ENCODE measurements at places on chromosomes 12 and 14.

- no peak for DNase-seq
Observed at GRCh38 chr12:41762691-41763090, 382.0 kb downstream of the GXYLT1 start.

- no peak for DNase-seq
Observed at GRCh38 chr14:30994681-30995620, 30.5 kb upstream of the AP4S1 start.

GRCh38 chr14:31207287-31207754 is 272 bp downstream of the HECTD1 start:
- DNase-seq, result no peak

GRCh38 chr14:87896393-87897380 is 96.3 kb downstream of the GALC start:
- DNase-seq, result no peak

DNA sequence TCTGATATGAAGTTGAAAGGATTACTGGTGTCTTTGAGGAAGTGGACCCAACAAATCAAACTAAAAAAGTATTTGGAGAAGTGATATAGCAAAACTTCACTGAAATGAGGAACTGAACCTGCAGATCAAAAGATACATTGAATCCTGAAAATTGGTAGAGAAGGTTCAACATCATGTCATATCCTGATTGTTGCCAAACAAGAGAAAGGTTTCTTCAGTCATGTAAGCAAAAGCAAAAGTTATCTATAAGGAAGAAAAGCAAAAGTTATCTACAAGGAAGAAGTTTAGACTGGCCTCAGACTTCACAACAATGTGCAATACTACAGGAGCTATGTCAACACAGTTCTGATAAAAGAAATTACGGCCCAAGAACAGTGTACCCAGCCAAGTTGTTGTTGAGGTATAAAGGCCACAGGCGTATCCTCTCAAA is 142.7 kb downstream of the RAD51B start:
- no peak for DNase-seq

DNA sequence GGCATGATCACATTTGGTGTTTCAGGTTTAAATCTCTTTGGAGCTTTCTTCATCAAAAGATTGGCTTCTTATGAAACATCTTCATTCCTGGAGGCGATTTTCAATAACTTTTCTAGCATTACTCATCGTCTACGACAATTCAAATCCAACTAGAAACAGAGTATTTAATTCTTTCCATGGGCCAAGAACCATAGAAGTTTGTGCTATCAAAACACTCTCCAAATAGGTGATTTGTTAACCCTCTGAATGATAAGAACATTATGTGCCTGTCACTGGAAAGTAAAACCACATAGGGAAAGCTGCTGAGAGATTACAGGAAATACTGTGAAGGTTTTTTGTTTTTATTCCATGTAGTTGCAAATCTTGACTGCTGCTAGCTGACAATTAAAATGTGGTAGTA is 6.9 kb upstream of the DCN start:
- DNase-seq, result no peak

- no peak for DNase-seq
Observed at GRCh38 chr14:99792210-99792535, 1.0 kb upstream of the EML1 start.

GRCh38 chr14:50978888-50979287 is 34.6 kb upstream of the PYGL start:
- DNase-seq, result no peak

GRCh38 chr12:117447665-117448366 is 86.4 kb upstream of the NOS1 start:
- DNase-seq, result no peak

GRCh38 chr12:65960820-65961189 is 136.5 kb downstream of the HMGA2 start:
- no peak for DNase-seq

- DNase-seq, result no peak
Observed at GRCh38 chr12:75047885-75048525, 161.6 kb downstream of the KCNC2 start.

DNA sequence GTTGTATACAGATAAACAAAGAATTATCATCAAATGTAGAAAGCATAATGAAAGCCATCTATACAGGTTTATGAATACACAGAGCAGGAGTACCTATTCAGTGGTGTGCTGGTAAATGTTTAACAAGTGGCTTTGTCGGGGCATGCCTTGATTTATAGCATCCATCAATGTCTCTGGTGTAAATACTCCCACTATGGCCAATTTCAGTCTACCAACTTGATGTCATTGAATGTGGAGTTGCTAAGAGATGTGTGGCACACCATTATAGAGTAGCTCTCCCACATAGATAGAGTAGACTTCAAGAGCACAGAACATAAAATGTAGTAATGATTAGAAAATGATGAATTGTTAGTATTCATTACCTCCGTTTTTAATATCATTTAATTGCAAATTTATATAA is 9.3 kb downstream of the GRIP1 start:
- DNase-seq, result no peak

DNA sequence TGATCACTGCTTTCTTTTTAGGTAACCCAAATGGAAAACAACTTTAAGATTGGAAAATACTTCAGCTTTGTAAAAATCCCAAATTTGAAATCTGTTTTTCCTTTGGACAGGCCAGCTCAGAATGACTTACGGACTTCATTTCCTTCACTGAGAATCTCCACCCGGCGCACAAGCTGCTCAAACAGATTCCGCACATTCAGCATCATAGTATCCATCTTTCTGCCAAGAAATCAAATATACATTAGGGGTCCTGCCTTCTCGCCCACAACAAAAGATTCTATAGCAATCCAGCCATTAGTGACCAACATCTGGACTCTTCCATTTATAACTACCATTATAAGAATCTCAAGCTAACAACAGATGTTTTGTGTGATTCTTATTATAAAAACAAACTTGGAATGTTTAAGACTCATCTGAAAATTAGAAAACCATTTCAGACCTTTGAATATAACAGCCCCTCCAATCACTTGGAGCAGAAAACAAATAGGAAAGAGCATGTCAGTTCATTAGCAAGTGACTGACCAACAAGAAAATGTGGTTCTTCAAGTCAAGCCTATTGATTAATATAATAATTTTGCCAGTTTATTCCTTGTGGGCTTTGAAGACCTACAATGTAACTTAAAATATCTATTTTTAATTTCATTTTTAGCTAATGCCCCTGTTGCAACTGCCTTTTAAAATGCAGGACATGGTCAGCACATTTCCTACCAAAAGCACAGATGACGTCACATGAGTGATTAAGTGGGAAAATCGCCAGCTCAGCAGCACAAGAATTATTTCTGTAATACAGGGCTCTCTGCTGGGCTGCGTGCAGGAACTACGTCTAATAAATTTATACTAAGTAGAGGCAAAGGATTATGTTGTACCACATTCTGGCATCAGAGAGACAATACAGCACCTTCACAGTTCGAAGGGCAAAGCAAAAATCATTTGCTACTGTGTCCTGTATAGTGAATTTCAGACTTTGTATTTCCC is 8.5 kb downstream of the RACGAP1 start:
- DNase-seq, result no peak

GRCh38 chr12:109098183-109098604 is 797 bp downstream of the UNG start:
- DNase-seq, result no peak

DNA sequence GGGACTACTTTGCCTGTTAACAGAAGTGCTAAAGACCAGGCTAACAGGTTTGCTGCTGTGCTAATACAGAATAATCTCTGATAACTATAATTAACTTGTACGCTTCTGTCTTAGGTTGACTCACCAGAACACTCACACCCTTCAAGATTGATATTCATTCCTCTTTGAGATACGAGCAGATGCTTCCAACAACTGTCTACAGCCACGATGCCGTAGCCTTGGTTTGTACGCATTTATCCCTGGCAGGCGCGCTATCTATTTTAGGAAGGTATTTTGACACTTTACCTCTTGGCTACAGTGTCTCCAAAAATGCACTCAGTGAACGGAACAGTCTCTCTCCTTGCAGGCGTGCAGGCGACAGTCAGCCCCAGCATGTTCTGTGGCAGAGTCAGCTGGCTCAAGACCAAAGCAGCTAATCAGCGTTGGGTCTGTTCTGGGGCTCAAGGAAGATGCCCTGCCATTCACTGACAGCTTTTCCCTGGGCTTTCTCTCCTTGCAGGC is 146.4 kb upstream of the PRICKLE1 start:
- DNase-seq, result no peak

DNA sequence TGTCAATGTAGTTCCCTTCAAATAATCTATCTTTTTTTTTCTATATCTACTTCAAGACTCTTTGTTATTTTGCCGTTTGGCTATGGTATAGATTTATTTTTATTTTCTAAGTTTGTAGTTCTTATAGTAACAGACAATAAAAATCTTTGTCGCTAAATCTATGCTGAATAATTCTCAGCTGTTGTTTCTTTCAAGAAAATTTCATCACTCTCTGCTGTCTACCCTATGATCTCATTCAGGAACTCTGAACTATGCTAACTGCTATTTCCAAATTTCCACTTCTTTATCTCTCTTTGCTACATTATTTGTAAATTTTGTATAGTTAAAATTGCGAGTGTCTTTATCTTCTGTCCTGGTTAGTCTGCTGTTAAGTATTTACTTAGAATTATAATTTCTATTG is 353.6 kb downstream of the LRFN5 start:
- no peak for DNase-seq

DNA sequence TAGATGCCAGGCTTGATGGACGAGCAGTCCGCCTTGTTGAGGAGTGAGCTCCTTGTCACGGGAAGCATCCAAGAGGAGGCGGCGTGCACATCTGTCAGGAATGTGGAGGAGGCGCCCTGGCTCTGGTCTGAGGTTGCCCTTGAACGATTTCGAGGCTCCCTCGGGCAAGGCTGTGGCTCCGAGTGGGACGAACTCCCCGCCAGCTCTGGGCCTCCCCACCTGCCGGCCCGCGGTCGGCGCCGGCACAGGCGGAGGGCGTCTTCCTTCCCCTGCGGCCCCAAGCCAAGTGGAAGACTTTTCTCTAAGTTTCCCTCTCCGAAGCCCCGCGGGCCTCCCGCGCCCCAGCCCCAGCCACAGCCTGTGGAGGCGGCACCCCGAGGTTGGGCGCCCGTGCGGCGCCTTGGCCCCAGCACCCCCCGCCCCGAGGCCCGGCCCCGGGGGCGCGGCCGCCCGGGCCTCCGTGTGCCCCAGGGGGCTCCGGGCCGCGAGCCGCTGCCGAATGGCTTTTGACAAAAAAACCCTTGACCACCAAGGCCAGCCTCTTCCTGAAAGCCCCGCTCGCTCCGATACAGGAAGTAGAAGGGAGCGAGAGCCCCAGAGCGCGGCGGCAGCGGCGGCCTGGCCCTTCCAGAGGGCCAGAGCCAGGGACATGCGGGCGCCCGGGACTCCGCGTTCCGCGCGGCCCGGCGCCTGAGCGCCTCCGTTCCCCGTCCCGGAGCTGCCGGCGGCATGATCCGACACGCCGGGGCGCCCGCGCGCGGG is at the start of gene RIN3:
Gene RIN3 (plus strand): TSS at position 578 of the 762 bp plus-strand sequence. CDS start 152 bp downstream, at position 730.
- DNase-seq, result peak; percentile 16

DNA sequence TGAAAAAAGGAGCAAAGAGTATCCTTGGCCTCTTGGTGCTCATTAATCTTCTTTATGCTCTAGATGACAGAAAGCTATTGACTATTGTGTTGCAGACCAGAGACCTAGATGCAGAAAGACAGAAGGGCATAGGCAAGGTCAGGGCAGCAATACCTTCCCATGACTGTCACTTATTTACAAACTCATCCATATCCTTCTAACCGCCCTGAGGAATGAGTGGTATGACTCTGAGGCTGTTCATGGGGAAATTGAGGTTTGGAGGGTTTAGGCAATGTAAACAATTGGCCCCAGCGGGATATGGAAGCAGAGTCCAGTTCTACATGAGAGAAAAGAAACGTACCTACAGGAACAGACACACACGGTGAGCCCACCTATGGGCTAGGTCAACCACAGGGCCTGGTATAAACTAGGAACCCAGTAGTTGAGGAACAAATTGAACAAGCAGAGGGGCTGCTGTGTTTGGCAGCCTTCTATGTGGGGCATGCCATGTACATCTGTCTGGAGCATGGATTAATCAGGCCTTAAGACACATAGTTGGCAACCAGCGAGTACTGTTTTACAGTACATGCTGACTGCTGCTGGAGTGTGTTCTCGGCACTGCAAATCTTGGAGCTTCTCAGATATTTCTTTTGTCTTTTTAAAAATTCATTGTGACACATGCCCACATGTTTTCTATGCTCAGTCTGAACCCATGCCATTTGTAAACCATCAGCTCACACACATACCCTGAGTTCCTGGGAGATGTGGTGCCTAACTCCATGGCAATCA is 159.7 kb upstream of the NTF3 start:
- no peak for DNase-seq

- peak; percentile 16 for DNase-seq
Observed at GRCh38 chr12:1662761-1663439, 28.0 kb upstream of the ADIPOR2 start.

DNA sequence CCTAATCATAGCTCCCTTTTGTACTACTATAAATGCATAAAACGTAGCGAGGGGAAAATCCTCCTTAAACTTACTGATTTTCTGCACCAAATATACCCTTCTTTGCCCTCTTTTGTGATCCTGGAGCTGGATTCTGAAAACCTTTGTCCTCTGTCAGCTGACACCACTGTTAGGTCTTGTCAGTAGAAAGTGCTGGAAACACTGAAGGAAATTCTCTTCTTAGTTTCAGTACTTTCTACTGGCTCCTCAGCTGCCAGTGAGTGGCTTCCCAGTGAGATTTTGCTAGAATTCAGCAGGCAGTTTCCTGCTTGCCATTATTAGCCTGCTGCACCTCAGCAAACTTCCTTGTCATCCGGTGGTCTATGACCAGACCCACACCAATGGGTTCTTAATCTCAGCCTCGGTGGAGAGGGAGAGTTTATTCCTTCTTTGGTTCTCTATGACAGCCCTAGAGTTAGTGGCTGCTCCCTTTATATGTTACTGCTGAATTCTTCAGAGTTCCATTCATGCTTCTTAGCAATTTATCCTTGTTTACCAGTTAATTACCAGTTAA is 476.2 kb downstream of the FSCB start:
- no peak for DNase-seq

GRCh38 chr12:118359541-118359915 is 13.2 kb downstream of the TAOK3 start:
- DNase-seq, result peak; percentile 22

DNA sequence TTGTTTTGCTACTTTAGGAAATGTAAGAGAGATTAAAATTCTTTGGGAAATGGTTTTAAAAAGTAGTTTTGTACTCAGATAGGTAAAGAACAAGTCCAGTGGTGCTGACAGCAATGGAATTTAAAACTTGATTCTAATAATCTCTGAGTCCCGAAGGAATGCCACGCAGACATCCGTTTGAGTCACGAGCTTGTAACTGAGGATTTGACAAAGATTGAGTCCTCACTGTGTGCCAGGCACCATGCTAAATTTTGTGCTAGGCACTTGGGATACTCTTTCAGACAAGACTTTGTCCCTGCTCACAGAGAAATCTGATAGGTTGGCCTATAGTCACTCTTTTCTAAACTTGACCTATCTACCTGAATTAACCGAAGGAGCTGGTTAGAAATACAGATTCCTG is 12.7 kb downstream of the FLRT2 start:
- no peak for DNase-seq
